ENCODE measurements at places on chromosomes 1 and 21. TPM values are rescaled to one million over a fixed set of nuclear protein-coding genes. Genes with fewer than 3 reads are reported as not detected.

DNA sequence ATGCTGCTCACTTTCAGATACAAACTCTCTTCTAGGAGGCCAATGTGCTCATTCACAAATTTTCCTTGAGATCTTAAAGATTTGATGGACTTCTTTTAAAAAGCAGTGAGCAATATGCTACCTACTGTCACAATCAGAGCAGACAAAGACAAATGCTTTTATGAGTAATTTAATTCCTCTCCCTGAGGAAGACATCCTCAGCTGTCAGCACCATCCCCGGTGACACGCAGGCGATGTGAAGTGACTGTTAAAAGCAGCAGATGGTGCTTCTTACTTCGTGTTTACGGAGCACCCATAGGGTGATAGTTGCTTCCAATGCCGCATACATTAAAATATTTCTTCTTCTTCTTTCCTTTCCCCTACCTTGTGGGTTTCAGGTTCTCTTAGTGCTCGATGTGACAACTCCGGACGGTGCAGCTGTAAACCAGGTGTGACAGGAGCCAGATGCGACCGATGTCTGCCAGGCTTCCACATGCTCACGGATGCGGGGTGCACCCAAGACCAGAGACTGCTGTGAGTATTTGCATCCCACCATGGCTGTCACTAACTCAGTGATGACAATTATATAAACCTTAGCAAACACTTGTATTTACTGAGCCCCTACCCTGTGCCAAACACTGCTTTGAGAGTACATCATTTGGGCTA lies 29.1 kb downstream of the LAMC2 start:
- no peak for DNase-seq

GRCh38 chr1:17065666-17066065 lies 11.8 kb upstream of the SDHB start:
- no peak for DNase-seq

DNA sequence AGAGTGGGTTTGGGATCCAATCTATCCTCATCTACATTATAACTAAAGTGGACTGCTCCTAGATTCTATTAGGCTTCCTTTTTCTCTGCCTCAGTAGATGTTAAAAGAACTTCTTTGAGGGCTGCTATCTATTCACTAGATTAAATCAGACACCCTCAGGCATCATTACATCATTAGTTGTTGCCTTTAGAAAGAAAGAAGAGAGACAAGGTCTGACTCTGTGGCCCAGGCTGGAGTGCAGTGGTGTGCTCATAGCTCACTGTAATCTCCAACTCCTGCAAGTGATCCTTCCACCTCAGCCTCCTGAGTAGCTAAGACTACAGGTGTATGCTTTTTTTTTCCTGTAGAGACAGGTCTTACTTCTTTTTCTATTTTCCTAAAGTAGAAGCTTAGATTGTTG lies 71.1 kb upstream of the EXO1 start:
- DNase-seq: no peak

GRCh38 chr21:40622531-40622930 lies 224.4 kb downstream of the DSCAM start:
- no peak for DNase-seq

DNA sequence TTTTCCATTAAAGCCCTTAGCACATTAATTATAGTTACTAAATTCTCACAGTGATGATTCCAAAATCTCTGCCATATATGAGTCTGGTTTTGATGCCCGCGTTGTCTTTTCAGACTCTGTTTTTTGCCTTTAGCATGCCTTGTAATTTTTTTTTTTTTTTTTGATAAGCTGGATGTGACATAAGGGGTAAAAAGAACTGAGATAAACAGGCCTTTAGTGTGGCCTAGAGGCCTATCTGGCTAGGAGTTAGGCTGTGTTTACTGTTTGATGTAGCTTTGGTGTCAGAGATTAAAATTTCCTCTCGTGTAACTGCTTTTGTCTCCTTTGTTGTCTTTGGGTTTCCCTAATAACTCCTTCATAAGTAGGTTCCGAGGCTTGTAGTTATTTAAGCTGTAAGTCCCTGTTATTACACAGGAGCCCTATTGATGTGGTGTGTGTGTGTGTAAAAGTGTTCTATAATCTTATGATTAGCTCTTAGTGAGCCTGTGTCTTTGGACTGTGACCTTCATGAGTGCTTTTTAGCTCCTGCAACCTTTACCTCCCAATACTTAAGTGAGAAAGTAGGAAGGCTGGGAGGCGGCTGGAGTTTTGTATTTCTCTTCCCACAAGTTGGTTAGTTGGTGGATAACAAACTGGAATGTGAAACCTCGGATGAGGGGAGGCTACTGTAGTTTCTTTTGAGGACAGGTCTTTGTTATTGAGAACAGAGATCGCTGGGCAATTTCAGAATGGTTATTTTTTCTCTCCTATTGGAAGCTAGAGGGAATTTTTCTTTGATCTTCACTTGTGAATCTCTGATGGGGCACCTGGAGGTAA lies 19.3 kb downstream of the HS2ST1 start:
- DNase-seq: no peak

ANGPTL3 gene
- total RNA-seq: not detected

PADI3 gene
- not detected for total RNA-seq

CALML6 gene
- total RNA-seq: 0.47 TPM

Data from CD4-positive, alpha-beta T cell (primary cell).